Heart left ventricle (tissue), 16 donors: ENCODE measurements at places on chromosomes 3 and 15. TPM values are rescaled to one million over a fixed set of nuclear protein-coding genes. Genes with fewer than 3 reads are reported as not detected.

GRCh38 chr3:140077406-140077805 lies 142.4 kb downstream of the CLSTN2 start:
- no peak for DNase-seq

- no peak for DNase-seq
These were observed 21.4 kb upstream of the NR2C2 start for GRCh38 chr3:14925729-14926591.

Gene CHDH
- total RNA-seq, result 5.8 TPM

- DNase-seq, result no peak
These were observed 13.9 kb downstream of the MAPKAPK3 start for GRCh38 chr3:50630877-50631276.

Gene LYZL4
- not detected for total RNA-seq

GRCh38 chr3:167302678-167303077 lies 77.4 kb downstream of the ZBBX start:
- DNase-seq, result no peak

Gene DAZL
- total RNA-seq, result not detected

DNA sequence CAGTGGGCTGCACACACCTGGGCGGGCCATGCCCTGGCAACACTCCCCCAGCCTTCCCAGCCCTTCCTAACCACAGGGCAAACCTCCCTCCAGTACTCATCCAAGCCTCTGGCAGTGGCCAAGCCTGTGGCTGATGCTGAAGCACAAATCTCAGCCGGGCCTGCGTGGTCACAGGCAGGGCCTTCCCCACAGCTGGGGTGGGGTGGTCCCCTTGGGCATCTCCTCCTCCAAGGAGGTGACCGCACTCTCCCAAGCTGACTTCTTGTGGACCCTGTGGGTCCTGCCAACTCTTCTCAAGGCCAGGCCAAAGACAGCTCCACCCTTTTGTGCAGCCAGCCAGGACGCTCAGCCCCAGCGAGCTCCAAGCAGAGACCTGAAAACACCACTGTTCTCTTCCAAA lies 21.4 kb downstream of the GRAMD2A start:
- no peak for DNase-seq

GRCh38 chr3:98761643-98762229 lies 1.4 kb upstream of the ST3GAL6 start:
- DNase-seq, result no peak

Gene DGKG
- 22.4 TPM for total RNA-seq

DNA sequence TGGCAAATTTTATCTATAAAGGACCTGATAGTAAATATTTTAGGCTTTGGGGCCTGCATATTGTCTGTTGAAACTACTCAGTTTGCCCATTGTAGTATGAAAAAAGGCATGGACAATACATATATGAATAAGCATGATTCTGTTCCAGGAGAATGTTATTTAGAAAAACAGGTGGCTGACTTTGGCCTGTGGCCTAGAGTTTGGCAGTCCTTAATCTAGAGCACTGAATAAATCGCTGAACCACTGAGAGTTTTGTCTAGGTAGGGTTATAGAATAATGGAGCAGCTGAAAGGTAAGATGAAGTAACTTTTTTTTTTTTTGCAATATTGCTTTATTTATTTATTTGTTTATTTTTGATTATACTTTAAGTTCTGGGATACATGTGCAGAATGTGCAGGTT lies 75.0 kb downstream of the LRRC49 start:
- DNase-seq, result no peak

GRCh38 chr3:79204351-79204750 lies 563.4 kb downstream of the ROBO1 start:
- no peak for DNase-seq

Gene EBLN2
- 0.82 TPM for total RNA-seq

Gene CLDN18
- not detected for total RNA-seq

DNA sequence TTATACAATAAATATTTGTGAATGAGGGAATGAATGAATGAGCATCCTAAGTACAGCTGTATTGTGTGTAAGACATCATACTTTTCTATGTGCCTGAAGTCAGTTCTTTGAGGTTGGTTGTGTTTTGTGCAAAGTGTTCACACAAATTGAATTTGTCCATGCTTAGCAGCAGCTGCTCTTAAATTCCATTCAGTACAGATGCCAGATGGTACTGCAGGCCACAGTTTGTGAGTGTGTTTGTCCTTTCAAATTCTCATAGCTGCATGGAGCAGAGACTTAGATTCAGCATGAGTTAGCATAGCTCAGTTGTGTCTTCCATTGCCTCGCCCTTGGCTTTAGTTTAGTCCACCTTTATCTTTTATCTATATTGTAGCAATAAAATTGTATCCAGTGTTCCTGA lies 3.8 kb upstream of the ZNF385D start:
- no peak for DNase-seq

GRCh38 chr15:71462638-71463037 lies 347.4 kb downstream of the THSD4 start:
- no peak for DNase-seq

DNA sequence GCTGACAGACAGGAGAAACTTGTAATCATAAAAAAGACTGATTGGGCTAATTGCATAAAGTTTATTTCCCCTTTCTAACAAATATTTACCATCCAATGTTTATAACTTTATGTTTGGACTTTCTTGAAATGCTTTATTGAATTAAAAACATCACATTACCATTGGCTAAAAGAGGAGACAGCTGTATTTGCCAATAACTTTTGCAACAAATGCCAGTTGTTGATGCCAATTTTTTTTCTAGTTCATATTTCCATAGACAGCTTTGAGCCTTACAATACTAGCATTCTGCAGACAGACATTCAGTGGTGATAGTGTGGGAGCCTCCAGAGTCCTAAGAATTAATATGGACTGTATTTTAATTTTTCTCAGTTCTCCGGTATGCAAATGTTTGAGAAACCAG lies 198.4 kb downstream of the ADAMTS17 start:
- DNase-seq, result no peak
